HAP-1 (cell line): ENCODE measurements at places on chromosomes 16 and 17.

- no peak for DNase-seq
Measured at GRCh38 chr16:49836218-49836617, 19.7 kb downstream of the ZNF423 start.

DNA sequence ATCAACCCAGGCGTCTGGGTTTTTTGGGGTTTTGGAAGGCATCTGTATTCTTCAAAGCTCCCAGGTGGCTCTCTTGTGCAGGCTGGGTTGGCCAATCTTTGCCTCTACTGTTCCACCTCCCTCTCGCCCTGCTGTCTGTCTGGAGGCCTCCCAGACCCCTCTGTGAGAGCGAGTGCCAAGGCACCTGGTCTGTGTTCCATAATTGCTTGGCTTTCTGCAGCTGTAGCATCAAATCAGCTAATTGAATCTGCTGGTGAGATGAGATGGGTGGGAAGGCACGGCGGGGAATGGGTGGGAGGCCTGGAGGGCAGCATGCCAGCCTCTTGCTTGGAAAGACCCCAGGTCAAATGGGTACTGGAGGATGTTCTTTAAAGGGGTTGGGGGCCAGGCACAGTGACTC lies 52.5 kb upstream of the CLEC19A start:
- no peak for DNase-seq

DNA sequence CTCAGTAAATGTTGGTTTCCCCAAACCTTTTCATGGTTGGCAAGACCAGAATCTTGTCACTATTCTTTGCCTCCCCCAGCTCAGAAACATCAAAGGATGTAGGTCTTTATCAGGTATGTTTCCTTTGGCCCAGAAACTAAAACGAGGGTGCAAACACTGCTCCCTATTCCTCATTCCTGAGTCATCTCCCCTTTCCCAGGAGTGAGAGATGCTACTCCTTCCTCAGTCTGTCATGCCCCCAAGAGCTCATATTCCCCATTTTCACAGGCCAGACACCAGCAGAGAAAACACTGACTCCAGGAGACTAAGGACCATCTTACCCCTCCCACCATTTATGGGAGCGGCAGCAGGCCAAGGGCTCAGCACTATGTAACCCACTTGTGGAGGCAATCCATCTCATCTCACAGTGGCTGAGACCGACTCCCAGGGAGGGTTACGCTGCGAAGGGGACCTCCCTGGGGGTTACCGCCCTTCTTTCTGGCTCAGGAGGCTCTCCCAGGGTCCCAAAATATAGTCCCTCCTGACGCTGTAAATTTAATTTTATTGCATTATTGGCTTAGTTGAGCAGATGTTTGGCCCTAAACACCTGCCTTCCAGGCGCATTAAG lies 1.5 kb downstream of the GEMIN4 start:
- peak; percentile 45 for DNase-seq

- DNase-seq: peak; percentile 97
Measured at GRCh38 chr17:42577532-42578281, at the start of gene PSMC3IP. Gene PSMC3IP, minus strand, starts transcription at chr17:42577729. Its CDS starts 43 bp downstream, at chr17:42577686.

- no peak for DNase-seq
Measured at GRCh38 chr17:81635431-81635830, 1.5 kb downstream of the NPLOC4 start.
